ENCODE measurements at places on chromosomes 7 and 10.

GRCh38 chr10:61176424-61176823 lies 232.4 kb upstream of the RHOBTB1 start:
- DNase-seq = no peak

DNA sequence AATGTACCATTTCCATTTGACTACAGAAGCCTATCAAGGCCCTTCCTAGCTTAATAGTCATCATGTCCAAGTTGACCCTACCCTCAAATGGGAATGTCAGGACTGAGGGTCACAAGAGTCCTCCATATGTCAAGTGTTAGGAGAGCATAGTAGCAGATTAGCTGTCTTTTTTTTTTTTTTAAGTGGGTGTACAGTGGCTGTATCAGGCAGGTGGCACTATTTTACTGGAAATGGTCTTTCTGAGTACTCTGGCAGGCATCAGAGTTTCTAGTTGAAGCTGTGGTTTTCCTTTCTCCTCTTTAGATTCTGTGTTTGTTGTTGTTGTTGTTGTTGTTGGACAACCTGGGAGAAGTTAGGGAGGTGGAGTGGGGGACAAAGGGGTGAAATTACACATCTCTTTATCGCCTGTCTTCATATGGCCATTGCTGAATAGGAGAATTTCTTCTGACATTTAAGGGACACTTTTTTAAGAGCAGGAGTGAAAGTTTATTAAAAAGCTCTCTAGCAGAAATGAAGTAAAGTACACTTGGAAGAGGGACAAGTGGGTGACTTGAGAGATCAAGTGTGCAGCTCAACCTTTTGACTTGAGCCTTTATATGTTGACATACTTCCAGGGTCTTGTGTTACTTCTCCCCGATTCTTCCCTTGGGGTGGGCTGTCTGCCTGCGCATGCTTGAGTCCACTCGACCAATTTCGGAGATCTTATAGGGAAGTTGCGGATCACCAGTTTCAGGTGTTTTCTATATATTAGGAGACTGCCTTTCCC lies 104.1 kb upstream of the FOXP2 start:
- DNase-seq = no peak

DNA sequence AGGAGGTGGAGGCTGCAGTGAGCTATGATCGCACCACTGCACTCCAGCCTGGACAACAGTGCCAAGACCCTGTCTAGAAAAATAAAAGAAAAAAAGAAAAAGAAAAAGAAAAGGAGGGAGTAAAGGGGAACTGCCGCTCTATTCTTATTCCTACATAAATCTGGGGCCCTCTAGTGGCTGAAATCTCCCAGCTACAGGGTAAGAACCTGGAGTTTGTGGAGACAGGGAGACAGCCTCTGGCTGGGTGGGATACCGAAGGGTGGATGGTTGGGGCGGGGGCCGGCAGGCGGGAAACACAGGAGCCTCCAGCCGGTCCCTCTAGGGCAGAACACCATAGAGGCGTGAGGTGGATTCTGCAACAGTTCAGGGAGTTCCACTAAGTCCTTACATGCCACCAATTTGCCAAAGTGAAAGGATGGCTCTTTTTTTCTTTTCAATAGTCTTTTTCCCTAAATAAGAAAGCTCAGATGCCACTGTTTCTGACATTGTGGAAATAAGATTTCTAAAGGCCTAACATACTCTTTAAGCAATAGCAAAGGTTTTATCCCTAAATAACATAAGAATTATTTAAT lies 117.3 kb downstream of the SVIL start:
- DNase-seq = peak; percentile 42

GRCh38 chr7:55065511-55066229 lies 46.9 kb downstream of the EGFR start:
- peak; percentile 93 for DNase-seq

DNA sequence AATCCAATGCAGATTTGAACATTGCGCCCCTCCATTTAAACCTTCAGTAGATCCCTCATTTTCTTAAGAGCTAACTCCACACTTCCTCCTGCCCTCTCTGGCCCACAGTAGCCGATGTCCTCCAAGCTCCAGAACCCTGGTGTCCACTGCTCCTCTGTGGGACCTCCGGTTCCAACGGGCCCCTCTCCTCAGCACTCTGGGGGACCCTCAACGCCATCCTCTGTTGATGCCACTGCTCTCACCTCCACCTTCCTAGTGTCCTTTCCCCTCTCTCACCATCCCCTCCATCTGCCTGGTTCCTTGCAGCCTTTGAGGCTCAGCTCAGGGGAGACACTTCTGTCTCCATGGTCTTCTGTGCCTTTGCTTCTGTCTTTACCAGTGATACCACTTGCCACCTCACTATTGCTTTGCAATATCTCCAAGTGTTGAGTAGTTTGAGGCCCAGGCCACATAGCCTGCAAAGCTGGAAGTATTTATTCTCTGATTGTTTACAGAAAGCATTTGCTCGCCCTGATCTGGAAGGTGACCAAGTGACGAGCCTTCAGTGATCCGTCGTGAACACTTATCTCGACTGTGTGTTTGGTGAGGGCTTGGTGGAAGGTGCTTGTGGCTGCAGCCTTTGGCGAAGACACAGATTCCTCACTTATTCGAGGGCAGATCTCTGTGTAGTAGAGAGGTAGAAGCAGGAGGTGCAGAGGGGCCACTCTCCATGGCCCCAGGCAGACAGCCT lies 104.8 kb upstream of the SHH start:
- DNase-seq = no peak

- no peak for DNase-seq
Observed at GRCh38 chr10:81995254-81995653, 120.3 kb downstream of the NRG3 start.

- DNase-seq = no peak
Observed at GRCh38 chr10:98080494-98080893, 50.1 kb upstream of the CRTAC1 start.

GRCh38 chr7:17516771-17517170 lies 218.3 kb downstream of the AHR start:
- DNase-seq = peak; percentile 92

GRCh38 chr10:6108631-6109443 lies 20.0 kb downstream of the RBM17 start:
- peak; percentile 49 for DNase-seq

DNA sequence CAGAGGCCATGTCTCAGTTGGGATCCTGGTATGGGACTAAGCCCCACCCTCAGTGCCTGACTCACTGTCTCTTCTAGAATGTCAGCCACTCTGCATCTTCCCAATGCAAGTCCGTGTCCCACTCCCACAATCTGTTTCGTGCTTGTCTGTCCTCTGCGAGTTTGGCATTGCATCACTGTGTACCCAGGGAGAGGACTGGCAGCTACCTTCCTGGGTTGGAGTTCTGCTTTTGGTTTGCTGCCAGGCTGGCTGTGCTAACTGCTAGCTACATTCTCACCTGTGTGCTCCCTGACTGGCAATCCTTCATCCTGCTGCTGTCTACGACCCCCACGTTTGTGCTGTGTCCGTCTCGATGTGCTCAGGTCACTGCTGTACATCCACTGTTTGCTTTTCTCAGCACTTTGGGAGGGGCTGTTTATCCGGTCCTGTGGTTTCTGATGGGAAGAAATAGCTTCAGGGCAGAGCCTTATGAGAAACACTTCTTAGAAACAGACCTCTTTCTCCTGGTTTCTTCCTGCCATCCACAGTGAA lies 56.0 kb upstream of the GLI3 start:
- no peak for DNase-seq

GRCh38 chr7:34756691-34757090 lies 98.7 kb downstream of the NPSR1 start:
- no peak for DNase-seq

DNA sequence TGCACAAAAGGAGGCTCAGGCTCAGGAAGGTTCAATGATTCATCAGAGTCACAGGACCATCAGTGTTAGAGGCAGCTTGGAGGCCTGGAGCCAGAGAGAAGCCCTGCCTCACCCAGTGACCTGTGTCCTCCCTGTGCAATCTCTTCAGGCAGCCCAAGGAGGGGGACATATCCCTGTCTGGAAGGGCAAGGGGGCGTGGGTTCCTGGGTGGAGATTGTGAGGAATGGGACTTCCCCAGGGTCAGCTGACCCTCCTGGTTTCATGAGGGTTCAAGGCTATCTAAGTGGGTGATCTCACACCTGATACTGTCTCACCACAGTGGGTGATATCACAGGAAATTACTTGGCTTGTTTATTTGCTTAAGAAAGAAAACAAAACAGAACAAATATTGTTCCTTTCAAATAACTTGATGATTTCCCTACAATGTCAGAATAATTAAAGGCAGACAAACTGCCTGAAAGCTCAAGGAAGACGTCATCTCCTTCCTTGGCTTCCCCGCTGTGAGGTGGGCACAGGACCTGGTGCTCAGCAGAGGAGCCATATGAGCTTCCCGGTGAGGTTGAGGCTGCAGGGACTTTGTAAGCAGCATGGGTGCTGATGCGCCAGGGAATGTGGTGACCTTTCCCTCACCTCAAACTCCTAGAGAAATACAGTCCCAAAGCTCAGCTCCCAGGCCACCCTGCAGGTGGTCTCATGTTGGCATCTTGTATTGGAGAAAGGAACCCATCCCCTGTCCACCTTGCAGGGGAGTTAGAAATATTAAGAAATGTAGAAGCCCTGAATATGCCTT lies 763.2 kb downstream of the GRID1 start:
- DNase-seq = no peak

DNA sequence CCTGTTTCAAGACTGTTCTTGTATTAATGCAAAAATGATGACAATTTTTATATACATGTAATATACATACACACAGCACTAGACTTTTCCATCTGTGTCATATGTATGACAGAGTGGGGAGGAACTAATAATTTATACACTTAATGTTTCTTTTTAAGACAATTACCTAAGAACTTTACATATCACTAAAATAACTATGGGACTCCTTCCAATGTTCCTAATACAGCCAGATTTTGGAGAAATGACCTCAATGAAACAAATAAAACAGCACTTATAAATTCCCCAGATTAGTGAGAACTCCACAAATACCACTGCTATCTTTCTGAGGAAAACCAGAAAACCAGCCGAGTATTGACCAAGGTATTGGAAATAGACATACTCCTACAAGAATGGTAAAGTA lies 199.4 kb downstream of the ELMO1 start:
- no peak for DNase-seq

- DNase-seq = no peak
Observed at GRCh38 chr7:9945857-9946256, 1027.8 kb upstream of the PHF14 start.

DNA sequence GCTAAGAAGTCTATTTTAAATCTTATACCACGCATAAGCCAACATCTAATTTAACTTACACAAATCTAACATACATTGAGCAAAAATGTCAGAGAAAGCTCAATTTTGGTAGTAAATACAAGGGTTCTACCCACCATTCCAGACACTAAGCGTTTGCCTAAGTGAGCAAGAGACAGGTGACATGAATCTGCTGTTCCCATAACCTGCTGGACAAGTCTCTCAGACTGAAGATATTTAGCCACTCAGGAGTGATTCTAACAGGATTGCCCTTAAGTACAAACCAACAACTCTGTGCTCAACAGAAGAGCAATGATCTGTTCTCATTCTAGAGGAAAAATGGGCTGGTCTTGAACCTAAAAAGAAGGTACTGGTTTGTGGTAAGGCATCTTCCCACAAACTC lies 18.8 kb downstream of the EZH2 start:
- no peak for DNase-seq

DNA sequence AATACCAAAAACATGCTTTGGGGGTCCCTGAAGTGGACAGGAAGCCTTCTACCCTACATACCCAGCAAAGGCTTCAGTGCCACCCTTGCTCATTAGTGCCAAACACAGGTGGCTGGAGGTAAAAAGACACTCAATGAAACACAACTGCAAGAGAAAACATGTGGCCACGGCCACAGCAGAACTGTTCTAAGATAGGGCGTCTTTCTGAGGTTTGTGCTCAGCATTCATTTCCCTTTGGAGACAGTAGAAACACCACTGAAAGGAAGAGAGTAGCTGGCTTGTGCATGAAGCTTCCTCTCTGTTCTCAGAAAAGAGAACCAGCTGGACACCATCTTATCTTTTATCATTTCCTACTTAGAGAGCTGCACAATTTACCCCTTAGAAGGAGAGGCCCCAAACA lies 143.0 kb downstream of the PLXNA4 start:
- no peak for DNase-seq

DNA sequence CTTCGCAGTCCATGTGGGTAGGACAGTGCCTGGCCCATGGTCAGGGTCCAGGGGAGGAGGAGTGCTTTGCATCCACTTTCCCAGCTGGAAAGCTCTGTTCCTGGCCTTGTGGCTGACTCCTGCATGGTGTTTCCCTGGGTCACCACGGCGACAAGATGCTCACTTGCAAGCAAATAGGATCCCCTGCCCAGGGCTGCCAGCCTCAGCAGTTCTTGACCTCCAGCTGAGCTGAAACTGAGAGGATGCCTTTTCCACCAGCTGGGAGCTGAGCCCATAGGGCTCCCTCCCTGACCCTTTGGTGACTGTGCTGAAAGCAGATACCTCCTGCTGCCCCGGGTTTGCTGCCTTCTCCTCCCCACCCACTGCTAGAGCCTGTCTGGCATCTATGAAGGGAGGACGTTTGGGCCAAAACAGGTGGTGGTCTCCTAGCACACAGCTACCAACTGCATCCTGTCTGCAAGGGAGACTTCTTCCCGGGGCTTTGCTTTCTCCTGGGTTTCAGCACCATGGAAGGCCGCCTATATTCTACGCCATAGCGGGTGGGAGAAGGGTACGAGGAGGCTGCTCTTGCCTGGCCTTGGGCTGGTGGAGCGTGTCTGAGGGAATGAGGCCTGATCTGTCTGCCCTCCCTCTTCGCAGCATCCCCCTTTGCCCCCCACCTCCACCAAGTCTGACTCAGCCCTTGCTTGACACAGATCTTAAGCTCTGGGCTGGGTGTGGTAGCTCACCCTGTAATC lies 34.4 kb downstream of the UBTD1 start:
- DNase-seq = peak; percentile 28

- DNase-seq = peak; percentile 37
Observed at GRCh38 chr7:66013938-66014337, 31.9 kb upstream of the GUSB start.

DNA sequence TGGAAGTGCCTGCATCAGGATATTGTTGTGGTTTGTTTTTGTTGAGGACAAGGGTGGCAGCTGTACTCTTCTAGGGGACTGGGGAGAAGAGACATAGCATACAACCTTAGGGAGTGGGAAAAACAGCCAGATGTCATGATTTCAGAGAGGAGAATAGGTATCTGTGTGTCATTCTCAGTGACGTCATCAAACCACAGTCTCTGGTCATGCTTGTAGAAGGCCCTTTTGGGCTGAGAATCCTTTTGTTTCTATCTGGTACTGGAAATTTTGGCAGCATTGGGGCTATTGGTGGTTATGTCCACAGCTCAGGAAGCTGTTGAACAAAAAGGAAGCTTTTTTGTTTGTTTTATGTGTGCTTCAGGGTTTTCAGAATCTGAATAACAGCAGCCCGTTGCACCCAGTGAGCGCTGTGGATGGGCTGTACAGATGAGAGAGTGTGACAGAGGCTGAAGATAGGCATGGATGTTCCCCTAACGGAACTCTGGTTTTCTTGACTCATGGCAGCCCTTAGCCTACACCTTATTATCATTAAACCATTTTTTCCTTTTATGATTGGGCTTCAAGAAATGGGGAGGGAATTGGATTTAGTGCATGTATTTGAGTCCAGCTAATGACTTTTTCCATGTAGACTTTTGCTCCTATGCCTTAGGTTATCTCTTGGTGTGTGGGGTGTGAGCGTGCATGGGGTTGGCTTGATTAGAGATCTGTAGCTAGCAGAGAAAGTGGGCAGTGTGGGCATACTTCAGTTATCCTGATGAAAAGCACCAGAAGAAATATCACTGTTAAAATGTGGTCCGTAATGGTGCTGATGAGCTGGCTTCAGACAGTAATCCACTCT lies 65.7 kb downstream of the SND1 start:
- DNase-seq = no peak

GRCh38 chr7:130476297-130477150 lies 15.4 kb upstream of the MEST start:
- DNase-seq = peak; percentile 79
